ENCODE measurements at places on chromosomes 6 and 20. TPM values are rescaled to one million over a fixed set of nuclear protein-coding genes. Genes with fewer than 3 reads are reported as not detected.

The TFAP2B gene
- total RNA-seq = not detected

The GJA10 gene
- total RNA-seq = not detected

The CPNE5 gene
- total RNA-seq = 3.9 TPM

The SLA2 gene
- 43.7 TPM for total RNA-seq

DNA sequence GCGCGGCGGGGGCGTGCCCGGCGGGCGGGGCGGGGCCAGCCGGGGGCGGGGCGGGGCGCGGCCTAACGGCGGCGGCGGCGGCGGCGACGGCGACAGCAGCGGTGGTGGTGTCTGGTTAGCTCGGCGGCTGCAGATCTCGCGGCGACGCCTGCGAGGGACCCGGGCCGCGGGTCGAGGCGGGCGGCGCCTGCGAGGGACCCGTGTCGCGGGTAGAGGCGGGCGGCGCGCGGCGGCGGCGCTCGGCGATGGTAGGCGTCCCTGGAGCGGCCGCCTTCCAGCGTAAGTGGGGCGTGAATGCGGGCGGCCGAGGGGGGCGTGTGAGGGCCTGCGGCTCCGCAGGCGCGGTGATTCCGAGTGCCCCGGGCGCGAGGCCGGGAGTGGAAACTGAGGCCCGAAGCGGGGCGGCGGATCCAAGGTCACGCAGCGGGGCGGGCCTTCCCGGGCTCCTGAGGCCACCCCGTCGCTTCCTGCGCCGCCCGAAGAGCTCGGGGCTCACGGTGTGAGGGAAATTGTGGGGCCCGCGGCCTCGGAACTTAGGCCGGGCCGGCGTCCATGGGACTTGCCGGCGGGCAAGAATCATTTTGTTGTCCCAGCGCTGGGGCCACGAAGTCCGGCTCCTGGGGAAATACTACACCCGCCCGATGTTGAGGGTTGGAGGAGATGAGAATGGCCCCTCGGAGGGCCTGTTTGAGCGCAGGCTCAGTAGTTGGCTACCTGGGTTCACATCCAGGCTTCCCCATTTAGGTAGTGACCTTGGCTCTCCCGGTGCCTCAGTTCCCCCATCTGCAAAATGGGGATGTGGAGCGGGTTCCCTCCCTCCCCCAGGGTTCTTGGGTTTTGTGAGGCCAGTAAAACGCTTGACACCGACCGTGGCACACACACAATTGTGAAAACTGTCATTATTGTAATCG, at the start of gene CBFA2T2:
TSS of gene CBFA2T2 (plus strand) at position 74 of the 911 bp plus-strand sequence. CDS start at position 246, 172 bp downstream.
- ATAC-seq = peak; percentile 63

GRCh38 chr6:151870375-151870774, 62.9 kb downstream of the ESR1 start:
- no peak for ATAC-seq
